ENCODE measurements at places on chromosomes 16 and 17. TPM values are rescaled to one million over a fixed set of nuclear protein-coding genes. Genes with fewer than 3 reads are reported as not detected.

- DNase-seq: no peak
Measured at GRCh38 chr16:64711026-64711425, 410.8 kb downstream of the CDH11 start.

The PRAC1 gene
- not detected for total RNA-seq

DNA sequence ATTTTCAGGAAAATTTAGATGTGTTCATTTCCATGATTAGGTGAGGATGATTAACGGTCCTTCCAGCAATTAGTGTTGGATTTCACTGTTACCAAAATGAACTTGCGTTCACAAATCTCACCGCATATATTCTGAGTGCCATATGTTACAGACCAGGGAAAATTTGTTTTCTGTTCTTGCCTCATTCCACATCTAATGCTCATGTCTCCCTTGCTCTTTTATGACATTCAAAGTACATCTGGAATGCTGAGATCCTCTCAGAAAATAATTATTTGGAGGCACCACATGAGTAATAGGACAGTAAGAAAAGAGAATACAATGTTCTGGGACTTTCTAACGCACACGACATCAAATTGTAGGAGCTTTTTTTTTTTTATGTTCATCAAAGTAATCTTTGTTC is 406.5 kb downstream of the SHISA9 start:
- no peak for DNase-seq

The PNMT gene
- total RNA-seq: 39.6 TPM

The RPL38 gene
- total RNA-seq: 821 TPM

GRCh38 chr17:50214976-50215760 is 13.7 kb upstream of the COL1A1 start:
- DNase-seq: no peak

The TNFSF13 gene
- 19.9 TPM for total RNA-seq

DNA sequence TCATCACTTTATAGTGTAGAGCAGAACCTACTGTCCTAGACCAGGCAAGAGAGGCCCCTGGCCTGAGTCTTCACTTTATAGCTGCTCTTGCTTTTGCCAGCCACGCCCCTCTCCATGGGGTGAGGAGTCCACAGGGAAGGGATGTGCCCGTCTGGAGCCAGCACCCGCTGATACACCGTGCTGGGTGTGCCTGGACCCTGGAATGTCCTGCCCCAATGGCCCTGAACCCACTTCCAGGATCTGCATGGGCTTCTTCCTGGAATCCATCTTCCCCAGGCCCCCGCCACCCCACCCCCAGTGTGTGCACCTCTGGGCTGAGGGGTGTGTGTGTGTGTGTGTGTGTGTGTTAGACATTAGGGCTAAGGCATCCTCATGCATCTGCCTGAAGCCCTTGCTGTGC is 44.9 kb downstream of the MEOX1 start:
- DNase-seq: no peak

The SLC38A8 gene
- total RNA-seq: not detected

The HOXB9 gene
- total RNA-seq: not detected

- DNase-seq: no peak
Measured at GRCh38 chr17:53032861-53033271, 789.9 kb upstream of the KIF2B start.

- DNase-seq: no peak
Measured at GRCh38 chr17:5329784-5330557, 47.9 kb downstream of the RABEP1 start.

GRCh38 chr17:46064460-46064859 is 65.4 kb downstream of the STH start:
- no peak for DNase-seq

The CHST5 gene
- 0.45 TPM for total RNA-seq

GRCh38 chr17:6901086-6901485 is 69.6 kb upstream of the TEKT1 start:
- DNase-seq: no peak

The LAT gene
- 1.2 TPM for total RNA-seq

DNA sequence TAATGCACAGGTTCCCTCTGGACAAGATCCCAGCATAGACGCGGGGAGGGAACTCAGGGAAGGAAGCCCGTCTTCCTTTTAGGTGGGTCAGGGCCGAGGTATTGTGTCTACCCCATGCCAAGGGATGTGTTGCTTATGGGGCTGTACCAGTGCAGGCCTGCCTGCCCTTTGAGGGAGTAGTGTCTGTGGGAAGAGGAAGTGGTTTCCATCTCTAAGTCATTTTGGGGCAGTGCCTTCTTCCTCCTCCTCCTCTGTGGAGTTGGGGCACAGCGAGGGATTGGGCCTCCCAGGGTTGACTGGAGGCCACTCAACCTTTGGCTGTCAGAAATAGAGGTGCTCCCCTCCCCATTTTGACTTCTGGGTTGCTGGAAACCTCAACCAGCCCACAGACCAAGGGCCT is 26.5 kb downstream of the GJD3 start:
- no peak for DNase-seq

- DNase-seq: no peak
Measured at GRCh38 chr16:4972938-4973587, 14.9 kb downstream of the SEC14L5 start.

The CCL17 gene
- not detected for total RNA-seq

DNA sequence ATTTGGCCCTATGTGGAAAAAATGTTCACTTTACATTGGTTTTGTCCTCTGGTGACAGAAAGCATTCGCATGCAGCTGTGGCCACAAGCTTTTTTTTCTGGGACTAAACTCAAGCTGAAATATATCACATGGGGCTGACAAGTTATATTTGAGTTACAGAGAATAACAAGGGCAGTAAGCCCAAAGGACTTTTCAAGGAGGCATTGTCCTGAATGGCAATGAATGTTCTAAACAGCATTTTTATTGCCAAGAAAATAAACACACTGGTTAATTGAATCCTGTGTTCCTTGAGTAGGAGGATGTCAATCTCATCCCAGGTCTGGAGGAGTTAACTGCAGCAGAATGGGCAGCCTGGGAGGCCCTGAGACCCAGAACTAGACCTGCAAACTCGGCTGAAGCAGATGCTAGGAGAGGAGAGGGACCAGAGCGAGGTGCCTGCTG is 114.5 kb downstream of the COPRS start:
- DNase-seq: no peak

GRCh38 chr17:16923904-16924695 is 47.8 kb downstream of the TNFRSF13B start:
- DNase-seq: no peak

The PTX4 gene
- total RNA-seq: not detected

The TRIM72 gene
- total RNA-seq: 0.03 TPM

DNA sequence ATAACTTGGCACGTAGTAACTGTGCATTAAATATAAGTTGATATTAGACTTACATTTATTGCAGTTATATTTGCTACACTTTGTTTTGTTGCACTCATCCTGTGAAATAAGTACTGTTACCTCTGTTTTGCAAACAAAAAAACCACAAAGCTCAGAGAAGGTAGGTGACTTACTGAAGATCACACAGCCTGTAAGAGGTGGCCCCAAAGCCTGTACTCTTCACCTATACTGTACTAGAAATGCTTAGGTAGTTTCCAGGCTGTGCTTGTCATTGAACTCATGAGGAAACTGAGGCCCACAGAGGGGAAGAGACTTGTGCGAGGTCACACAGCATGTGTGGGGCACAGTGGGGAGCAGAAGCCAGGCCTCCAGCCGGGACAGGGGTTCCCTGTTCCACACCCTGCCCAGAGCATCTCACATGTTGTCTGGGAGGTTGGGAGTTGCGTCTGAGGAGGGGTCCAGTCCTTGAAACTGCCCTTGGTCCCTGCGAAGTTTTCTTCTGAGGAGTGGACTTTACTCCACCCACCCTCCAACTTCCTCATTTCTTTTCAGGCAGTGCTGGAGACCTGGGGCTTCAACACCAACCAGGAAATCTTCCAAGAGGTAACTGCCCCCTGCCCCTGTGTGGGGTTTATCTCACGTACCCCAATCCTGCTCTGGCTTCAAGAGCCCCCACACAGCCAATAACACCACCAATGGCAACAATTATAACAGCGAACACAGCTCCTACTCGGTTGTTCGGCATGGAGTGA is 13.0 kb downstream of the CETP start:
- DNase-seq: no peak

GRCh38 chr17:39943702-39944392 is 16.3 kb downstream of the LRRC3C start:
- no peak for DNase-seq

Measured in right cardiac atrium (tissue), 5 donors.